ENCODE measurements at places on chromosomes 2 and 18. TPM values are rescaled to one million over a fixed set of nuclear protein-coding genes. Genes with fewer than 3 reads are reported as not detected.

DNA sequence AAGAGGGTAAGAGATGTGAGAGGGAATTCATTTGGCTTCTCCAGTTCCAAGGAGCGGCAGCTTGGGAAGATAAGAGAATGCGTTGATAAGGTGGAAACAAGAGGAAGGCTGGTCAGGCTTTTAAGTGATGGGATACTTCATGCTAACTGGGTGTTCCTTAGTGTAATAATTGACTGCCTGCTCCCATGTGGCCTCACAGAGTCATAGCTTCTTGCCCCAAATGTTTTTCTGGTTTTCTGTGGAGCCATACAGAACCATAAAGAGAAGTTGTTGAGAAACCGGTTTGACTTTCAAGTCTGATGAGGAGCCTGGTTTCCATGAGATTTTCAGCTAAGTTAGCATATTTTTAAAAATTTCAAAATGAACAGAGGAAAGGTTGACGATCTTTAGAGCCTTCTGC, 97.5 kb upstream of the ZFP36L2 start:
- DNase-seq, result no peak

DNA sequence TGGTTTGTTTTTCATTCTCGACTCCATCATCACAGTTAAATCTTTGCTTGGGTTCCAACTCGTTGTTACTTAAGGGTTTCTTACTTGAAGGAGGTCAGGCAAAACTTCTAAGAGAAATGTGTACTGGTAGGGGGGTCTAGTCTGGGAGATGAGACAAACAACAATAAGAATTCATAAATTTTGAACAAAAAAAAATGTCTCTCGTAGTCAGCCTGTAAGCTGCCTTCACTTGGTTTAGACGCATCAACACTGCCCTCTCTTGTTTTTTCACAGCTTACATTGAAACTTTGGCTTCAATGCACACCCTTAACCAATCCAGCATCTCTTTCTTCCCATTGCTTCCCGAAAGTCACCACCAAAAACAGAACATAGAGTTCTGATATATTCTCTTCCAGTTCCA, 576.4 kb upstream of the PIK3C3 start:
- no peak for DNase-seq

DNA sequence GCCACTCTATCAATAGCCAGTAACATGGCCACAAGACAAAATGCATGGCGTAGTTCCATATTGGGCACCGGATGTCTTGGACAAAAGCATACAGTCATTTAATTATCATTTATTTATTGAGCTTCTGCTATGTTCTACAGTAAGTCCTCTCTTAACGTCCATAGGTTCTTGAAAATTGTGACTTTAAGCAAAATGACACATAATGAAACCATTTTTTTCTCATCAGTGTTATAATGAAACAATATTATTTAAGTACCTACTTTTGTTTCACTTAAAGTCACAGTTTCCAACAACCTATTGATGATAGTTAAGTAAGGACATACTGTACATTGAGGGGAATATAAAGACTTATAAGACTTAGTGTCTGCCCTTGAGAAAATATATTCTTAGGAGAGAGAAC, 84.9 kb downstream of the XRCC5 start:
- DNase-seq, result no peak

GRCh38 chr2:213476641-213477040, 192.4 kb downstream of the SPAG16 start:
- no peak for DNase-seq

- no peak for DNase-seq
These were observed 14.9 kb upstream of the TMEM18 start for GRCh38 chr2:691821-692761.

- DNase-seq, result no peak
These were observed 204.1 kb upstream of the SRD5A2 start for GRCh38 chr2:31784868-31785267.

DNA sequence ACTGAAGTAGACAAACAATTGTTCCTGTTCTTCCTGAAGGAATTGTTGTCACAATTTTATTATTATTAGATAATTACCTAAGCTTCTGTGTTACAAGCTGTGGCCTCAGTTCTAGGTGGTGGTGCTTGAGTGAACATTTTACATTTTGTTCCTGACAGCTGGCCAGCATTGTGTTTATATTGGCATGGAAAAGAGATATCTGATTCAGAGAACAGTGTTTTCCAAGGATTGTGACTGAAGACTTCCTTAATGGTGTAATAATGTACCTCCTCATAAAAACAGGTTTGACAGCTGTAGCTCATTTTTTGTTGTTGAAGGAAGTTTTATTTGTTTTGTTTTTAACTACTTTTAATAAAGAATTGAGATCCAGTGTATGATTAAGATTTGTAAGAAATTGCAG, 95.2 kb downstream of the EPB41L5 start:
- DNase-seq, result peak; percentile 53

GRCh38 chr2:219907011-219907365, 279.6 kb downstream of the SLC4A3 start:
- DNase-seq, result no peak

DNA sequence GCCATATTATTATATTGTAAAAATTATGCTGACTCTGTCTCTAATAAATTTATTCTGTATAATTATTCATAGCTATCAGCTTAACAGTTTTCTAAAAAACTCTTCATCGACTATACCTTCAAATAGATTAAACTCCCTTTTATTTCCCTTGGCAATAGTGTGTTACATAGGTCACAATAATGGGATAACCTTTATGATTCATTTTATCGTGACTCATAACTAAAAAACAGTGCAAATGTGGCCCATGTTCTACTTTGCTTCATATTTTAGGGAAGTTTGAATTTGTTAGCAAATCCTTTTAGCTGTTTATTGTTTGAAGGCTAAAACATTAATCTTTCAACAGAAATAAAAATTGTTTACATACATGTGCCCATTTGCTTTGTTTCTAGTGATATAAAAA, 783.2 kb upstream of the CDH2 start:
- DNase-seq, result peak; percentile 65

- no peak for DNase-seq
These were observed 29.9 kb upstream of the PARD3B start for GRCh38 chr2:204515416-204515815.

- no peak for DNase-seq
These were observed 721 bp downstream of the METTL5 start for GRCh38 chr2:169823996-169824372.

- DNase-seq, result no peak
These were observed 209.9 kb downstream of the TNS1 start for GRCh38 chr2:217792626-217793527.

DNA sequence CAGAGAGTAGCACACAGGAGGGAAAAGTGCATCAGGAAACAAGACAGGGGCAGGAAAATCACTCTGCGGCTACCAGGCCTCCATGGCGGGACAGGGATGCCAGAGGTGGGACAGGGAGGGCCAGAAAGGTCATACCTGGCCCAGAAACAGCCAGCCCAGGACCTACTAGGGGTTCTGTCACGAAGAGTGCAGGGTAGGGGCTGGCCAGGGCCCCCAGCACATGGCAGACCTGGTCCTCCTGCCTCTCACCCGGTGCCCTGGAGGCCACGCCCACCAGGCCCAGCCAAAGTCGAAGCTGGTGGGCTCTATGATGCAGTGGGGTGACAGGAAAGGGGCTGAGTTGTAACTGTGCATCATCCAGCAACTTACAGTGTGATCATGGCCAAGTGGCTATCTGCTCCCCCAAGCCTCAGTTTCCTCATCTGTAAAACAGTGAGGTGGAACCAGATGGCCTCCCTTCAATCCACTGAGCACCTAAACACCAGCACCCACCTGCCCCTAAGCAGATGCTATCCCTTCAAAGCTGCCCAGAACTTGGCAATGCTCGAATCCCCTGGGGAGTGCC, 10.6 kb downstream of the CYP26B1 start:
- no peak for DNase-seq

GRCh38 chr2:36318-36717, 10.0 kb downstream of the FAM110C start:
- no peak for DNase-seq

Gene TTL
- total RNA-seq, result 10.1 TPM

Gene TMEM247
- not detected for total RNA-seq

Gene COA5
- 18.0 TPM for total RNA-seq

Gene PRKAG3
- total RNA-seq, result not detected

Gene OR6B2
- not detected for total RNA-seq

Gene SS18
- total RNA-seq, result 69.2 TPM

Gene SRD5A2
- total RNA-seq, result not detected

Gene ALMS1
- 4.4 TPM for total RNA-seq

Gene GREB1
- total RNA-seq, result 0.38 TPM

Gene CDH2
- total RNA-seq, result 1.8 TPM

Gene UGT1A7
- total RNA-seq, result not detected

Gene CIB4
- total RNA-seq, result not detected
